ENCODE measurements at places on chromosomes 5 and 9. TPM values are rescaled to one million over a fixed set of nuclear protein-coding genes. Genes with fewer than 3 reads are reported as not detected.

FOXD4L6 gene
- total RNA-seq, result under 0.01 TPM

IL5 gene
- total RNA-seq, result not detected

GABRB2 gene
- not detected for total RNA-seq

PCDHA3 gene
- total RNA-seq, result 0.15 TPM

S100Z gene
- total RNA-seq, result not detected

CFAP90 gene
- total RNA-seq, result not detected

OR1Q1 gene
- 0.08 TPM for total RNA-seq

RNF183 gene
- total RNA-seq, result not detected

SCGB3A2 gene
- not detected for total RNA-seq

C9orf85 gene
- 11.7 TPM for total RNA-seq

ACOT12 gene
- total RNA-seq, result not detected

AIF1L gene
- total RNA-seq, result 1.3 TPM

FCHO2 gene
- total RNA-seq, result 8.9 TPM

CMYA5 gene
- total RNA-seq, result 1.6 TPM

INSL4 gene
- total RNA-seq, result not detected

UNC5A gene
- under 0.01 TPM for total RNA-seq

WDR70 gene
- 25.9 TPM for total RNA-seq

CHSY3 gene
- 4.0 TPM for total RNA-seq

GHR gene
- 2.0 TPM for total RNA-seq

LECT2 gene
- total RNA-seq, result not detected

ADAMTSL1 gene
- total RNA-seq, result 51.2 TPM

NOXA1 gene
- 0.38 TPM for total RNA-seq

DMXL1 gene
- total RNA-seq, result 19.4 TPM
